ENCODE measurements at places on chromosomes 1 and 21.

GRCh38 chr21:24200052-24200451 is 1407.2 kb downstream of the MRPL39 start:
- no peak for DNase-seq

- no peak for DNase-seq
These were observed 121.7 kb downstream of the SMYD2 start for GRCh38 chr1:214402613-214403083.

DNA sequence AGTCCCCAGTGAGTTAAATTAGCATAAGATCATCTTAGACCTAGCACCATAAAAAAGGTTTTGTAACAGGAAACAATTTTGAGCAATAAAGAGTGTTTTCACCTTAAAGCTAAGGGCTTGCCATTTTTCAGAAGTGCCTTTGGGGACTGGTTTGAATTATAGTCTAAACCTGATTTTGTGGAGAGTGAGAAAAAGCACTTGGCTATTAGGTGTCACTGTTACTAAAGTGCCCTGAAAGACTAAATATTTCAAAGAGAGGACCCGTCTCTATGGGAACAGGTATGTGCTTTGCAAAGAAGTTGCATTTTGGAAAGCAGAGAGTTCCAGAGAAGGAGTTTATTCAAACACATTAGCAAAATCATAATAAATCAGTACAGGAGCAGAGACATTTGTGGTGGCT is 9.1 kb downstream of the NTNG1 start:
- no peak for DNase-seq

- DNase-seq: no peak
These were observed 64.4 kb upstream of the ETS2 start for GRCh38 chr21:38741092-38741949.

- no peak for DNase-seq
These were observed 6.5 kb downstream of the PADI4 start for GRCh38 chr1:17314491-17314971.

DNA sequence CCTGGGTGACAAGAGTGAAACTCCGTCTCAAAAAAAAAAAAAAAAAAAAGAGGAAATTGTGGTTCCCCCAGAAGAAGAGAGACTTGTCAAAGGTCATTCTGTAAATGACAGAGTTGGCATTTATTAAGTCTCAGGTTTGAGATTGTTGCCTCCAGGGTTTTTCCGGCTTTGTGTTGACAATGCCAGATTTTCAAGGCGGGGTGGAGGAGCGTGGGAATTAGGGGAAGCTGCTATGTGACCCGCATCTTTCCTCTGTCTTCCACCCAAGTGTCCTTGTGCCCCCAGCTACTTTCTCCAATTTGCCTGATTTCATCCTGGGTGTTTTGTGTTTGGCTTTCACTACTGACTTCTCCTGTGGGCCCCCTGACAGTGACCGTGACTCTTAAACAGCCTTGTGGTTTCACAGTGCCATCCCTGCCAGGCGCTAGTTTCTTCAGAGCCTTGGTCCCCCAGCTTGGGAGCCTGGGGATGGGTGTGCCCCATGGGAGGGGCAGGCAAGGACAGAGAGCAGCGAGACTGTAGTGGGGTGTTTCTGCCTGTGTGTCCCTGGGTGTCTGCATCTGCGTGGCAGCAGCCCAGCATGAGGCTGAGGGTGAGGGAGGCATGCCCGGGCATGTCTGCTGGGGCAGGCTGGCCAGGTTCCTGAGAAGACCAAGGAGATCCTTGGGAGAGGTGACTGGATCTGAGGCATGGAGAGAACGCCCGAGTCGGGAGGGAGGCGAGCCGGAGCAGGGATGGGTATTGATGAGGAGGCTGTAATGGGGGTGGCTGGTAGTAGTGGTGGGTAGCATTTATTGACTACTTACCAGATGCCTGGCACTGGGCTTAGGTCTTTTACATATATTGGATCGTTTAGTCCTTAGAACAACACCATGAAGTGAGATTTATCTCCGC is 46.3 kb downstream of the IER5 start:
- no peak for DNase-seq

DNA sequence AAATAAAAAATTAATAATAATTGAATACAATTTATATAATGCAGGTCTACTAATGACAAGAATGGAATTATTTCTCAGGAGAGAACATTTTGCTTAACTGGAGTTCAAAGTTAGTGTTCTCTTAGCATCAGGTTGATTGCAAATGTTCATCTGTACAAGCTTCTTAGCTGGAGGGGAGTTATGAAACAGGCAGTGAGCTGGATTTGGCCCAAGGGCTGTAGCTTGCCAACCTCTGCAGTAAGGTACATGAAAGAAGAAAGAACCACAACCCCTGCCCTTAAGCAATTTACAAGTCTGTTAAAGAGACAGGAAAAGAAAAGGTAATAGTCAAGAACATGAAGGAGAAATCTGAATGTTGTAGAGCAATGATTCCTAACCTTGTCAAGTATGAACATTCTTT is 17.0 kb downstream of the LPGAT1 start:
- no peak for DNase-seq

GRCh38 chr1:220367833-220368232 is 95.6 kb upstream of the RAB3GAP2 start:
- DNase-seq: no peak

DNA sequence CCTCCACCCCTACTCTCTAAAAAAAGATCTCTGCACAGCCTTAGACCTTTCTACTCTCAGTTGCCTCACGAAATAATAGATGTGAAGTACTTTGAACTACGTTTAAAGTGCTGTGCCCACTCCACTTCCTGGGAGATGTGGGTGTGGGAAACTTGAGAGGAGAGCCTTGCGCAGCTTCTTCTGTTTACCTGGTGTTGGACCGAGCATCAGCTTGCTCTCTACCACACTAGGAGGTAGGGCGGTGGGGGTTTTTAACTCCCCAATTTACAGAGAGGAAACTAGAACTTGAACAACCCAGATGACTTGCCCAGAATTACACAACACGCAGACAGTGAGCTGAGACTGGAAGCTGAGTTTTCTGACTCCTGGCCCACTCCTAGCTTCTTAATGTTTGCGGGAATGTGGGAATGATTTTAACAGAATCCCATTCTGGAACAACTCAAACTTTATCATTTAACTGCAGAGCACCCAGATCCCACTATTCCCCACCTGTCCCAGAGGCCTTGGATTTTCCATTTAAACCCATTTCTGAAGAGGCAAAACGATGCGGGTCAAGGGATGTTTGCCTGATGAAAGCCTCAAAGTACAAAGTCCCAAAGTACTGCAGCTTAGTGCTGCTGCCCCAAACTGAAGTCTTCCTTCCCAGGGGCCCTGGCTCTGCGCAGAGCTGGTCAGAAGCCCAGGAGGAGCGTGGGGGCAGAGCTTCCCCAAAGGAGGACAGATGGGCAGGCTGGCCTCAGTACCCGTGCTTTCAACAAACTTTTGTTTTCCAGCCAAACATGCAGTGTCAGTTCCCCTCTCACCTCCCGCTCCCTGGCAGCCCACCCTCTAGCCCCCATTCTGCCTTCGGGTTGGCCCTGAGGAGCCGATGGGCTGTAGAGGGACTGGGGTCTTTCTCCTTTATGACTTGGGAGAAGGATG is 19.0 kb downstream of the BTG2 start:
- DNase-seq: no peak

- no peak for DNase-seq
These were observed 73.6 kb upstream of the LRRC8B start for GRCh38 chr1:89451011-89451410.

GRCh38 chr21:34520764-34521508 is 8.9 kb upstream of the KCNE1 start:
- DNase-seq: no peak

- no peak for DNase-seq
These were observed 257.5 kb upstream of the SNX7 start for GRCh38 chr1:98403963-98404480.

DNA sequence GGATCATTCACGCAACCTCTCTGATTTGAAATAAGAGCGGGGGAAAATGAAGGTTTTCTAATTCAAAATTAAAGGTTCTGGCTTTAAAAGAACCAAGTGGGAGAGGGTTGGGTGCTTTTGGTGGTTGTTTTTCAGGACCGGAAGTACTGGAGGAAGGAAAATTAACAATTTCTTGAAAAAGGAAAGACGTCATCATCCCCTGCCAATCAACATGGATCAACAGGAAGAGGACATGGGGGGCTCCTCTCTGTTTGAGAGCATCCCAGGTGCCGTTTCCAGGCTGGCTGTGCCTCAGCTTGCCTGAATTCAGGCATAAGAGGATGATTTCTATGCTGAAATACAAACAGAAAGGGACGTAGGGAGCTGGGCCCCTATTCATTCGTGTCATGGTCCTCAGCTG is 21.6 kb upstream of the NID1 start:
- DNase-seq: no peak

GRCh38 chr1:51607681-51608095 is 9.2 kb upstream of the OSBPL9 start:
- DNase-seq: no peak

GRCh38 chr1:224718470-224719053 is 102.4 kb downstream of the CNIH3 start:
- DNase-seq: no peak

- peak; percentile 47 for DNase-seq
These were observed 24.3 kb downstream of the EBNA1BP2 start for GRCh38 chr1:43147625-43148327.

DNA sequence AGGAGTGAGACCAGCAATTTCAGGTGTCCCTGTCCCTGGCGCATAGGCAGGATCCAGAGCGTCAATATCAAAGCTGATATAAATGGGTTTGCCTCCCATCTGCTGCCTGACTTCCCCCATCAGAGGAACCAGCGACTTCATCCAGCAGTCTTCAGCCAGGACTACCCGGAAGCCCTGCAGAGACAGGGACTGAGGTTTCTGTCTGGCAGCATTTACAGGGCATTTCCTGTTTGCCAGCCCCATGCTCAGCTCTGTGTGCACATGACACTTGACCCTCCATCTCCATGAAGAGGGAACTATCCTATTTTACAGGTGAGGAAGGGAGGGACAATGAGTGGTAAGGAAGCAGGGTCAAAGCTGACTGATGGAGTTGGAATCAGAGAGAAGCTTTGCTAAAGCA is 7.2 kb downstream of the AGMAT start:
- no peak for DNase-seq

GRCh38 chr1:94801919-94802546 is 18.1 kb upstream of the SLC44A3 start:
- no peak for DNase-seq

DNA sequence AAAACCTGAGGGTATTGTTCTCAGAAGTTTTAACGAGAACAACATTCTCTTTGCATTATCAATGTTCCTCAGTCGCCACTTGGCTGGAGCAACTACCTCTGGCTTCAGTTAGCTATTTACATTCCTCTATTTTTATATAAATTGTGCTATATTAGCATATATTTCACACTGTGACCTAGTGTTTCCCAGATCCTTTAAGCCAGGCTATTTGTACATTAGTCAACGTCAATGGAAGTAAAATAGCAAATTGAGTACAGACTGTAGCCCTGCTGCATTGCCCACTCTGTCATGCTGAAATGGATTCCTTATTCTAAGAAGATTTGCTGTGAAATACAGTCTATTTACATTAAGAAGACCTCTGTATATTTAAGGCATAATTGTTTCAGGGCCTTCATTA is 213.8 kb downstream of the ROR1 start:
- DNase-seq: no peak

GRCh38 chr1:21258331-21259134 is 31.7 kb downstream of the ECE1 start:
- no peak for DNase-seq
